Renal cortical epithelial cell (primary cell): ENCODE measurements at places on chromosomes 2 and 18. TPM values are rescaled to one million over a fixed set of nuclear protein-coding genes. Genes with fewer than 3 reads are reported as not detected.
A peak's percentile ranks its signal among the peaks of the same experiment; 100 is the strongest.

The CDH7 gene
- total RNA-seq: not detected in 2 replicates

The DAW1 gene
- total RNA-seq: 1.5 and 14.1 TPM in 2 replicates

The IL18RAP gene
- not detected in 2 replicates for total RNA-seq

The NT5C1B gene
- total RNA-seq: not detected in 2 replicates

DNA sequence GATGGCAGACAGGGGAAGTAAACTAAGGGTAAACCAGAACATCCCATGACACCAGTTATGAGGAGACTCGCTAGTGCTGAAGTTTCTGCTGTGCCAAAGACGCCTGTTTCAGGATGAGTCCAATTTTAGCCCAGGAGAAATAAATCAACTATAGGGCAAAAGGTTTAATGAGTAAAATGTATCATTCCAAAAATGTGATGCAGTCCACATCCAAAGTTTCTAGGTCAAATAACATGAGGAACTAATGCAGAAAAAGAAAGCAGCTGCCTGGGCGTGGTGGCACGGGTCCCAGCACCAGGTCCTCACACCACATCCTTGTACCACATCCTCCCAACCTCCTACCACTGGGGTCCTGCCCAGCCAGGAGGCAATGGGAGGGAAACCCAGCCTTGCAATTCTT is 126.9 kb upstream of the CTAGE1 start:
- DNase-seq: no peak

DNA sequence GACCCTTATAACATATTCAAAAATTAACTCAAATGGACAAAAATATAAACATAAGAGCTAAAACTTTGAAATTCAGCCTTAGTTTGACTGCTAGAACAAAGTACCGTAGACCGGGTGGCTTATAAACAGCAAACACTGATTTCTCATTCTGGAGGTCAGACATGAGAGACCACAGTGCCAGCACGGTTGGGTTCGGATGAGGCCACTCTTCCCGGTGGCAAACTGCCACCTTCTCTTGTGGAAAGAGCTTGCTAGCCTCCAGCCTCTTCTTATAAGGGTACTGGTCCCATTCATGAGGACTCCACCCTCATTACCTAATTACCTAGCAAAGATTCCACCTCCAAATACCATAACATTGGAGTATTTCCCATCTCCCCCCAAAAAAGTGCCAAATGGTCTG is 91.3 kb downstream of the FAM210A start:
- no peak for DNase-seq

GRCh38 chr18:48440924-48441323 is 31.7 kb upstream of the ZBTB7C start:
- DNase-seq: no peak

DNA sequence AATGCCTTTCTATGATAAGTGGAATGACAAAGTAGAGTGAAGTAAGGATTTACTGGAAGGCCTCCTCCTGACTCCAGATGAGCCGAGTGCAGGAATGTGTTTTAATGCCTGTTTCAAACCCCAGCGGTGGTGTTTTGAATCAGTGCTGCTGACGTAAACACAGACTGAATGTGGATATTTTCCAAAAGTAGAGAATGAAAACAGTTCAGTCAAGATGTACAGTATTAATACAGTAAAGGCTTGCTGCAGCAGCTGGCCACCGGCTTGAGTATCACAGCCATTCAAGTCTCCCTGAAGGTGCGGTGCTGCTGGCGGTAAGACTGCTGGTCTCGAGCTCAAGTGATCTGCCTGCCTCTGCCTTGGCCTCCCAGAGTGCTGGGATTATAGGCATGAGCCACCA is 46.7 kb downstream of the ARHGAP28 start:
- DNase-seq: no peak

- no peak for DNase-seq
Observed at GRCh38 chr2:23422089-23423061, 37.4 kb downstream of the KLHL29 start.

DNA sequence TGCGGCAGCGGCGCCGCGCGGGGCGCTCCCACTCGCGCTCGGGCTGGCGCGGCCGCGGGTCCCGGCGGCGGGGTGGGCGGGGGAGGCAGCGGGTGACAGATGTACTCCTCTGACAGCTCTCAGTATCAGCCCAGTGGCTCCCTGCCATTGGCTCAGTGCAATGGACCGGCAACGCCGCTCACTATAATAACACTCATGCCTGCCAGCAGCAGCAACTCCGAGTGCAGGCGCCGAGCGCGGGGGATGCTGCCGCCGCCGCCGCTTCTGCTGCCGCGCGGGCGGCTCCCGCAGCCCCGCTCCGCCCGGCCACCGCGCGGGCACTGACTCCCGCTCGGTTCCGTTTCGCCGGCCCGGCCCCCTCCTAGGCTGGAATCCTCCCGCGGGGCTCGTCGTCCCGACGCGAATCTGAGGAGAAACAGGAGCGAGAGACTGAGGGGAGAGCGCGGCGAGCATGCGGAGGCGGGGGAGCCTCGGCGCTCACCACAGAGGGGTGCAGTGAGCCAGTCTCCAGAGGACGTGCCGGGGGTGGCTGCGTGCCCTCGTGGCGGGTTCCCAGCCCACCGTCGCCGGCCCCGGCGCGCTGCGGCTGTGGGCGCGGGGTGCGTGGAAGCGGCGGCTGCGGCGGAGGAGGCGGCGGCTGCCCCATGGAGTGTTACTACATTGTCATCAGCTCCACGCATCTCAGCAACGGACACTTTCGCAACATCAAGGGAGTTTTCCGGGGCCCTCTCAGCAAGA is at the start of gene ZNF804A:
ZNF804A (plus strand) TSS at position 214 of the 738 bp plus-strand sequence; CDS start at position 645, 431 bp downstream.
- DNase-seq: peak; percentile 19

DNA sequence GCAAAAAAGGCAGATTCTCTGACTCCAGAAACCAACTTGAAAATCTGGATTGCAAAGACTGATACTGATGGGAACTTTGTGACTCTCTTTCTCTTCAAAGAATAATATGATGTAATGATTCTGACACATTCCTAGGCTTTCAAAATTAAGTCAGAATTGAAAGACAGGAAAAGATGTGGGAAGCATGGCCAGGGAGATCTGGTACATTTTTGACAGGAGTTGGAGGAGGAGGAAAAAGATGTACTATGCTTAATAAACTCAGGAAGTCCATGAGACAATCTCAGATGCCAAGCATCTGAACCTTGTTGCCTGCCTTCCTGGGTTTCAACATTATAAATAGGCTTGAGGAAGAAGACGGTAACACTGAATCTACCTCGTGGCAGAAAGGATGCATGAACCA is 34.2 kb downstream of the KLF7 start:
- DNase-seq: no peak

DNA sequence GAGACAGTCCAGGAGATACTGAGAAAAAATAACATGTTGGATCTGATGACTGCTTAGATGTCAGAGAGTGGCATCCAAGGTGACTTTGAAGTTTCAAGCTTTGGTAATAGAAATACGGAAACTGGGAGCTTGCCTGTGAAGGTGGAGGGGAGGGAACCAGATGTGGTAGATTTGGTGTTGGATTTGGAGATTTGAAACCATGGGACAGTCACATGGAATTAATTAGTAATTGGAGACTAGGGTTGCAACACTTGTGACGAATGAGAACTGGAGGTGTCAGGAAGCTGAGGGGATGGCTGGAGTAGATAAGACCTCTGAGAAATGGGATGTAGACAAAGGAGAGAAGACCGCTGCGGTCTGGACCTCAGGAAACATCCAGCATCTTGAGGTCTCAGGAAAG is 46.7 kb downstream of the RPL37A start:
- no peak for DNase-seq

DNA sequence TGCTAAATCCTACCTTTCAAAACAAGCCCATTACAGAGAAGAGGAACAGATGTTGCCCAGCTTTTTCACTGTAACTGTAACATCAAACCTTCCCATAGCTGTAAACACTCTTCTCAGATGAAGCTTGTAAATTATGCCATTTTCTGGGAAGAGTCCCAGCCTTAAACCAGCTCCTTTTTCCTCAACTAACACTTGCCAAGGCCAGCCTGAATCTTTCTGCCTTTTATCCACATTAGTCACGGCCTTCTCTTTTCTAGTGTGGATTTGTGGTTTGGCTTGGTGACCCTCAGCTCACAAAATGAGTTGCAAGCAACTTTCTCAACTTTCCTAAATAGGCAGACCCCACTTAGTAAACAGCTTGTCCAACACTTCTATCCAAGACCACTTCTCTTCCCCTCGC is 90.2 kb downstream of the CABLES1 start:
- peak; percentile 85 for DNase-seq

DNA sequence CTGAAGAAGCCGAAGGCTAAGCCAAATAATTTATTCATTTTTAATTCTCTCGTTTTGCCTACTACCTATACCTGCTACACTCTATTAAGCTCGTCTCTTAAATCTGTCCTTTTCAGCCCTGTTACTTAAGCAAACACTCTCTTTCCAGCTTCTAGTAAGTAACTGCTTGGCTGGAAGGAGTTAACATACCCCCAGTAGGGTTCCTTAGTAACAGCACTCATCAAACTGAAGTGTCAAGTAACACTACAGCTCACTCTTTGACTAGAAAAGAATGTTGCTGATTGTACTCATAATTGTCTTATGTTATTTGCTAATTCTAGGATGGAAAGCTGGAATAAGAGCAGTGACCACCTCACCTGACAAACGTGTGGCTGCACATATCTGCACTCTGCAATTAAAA is 120.0 kb upstream of the SCN7A start:
- peak; percentile 77 for DNase-seq

GRCh38 chr2:23691565-23691964 is 235.4 kb downstream of the ATAD2B start:
- no peak for DNase-seq

- no peak for DNase-seq
Observed at GRCh38 chr18:23220355-23220754, 85.1 kb downstream of the CABLES1 start.

DNA sequence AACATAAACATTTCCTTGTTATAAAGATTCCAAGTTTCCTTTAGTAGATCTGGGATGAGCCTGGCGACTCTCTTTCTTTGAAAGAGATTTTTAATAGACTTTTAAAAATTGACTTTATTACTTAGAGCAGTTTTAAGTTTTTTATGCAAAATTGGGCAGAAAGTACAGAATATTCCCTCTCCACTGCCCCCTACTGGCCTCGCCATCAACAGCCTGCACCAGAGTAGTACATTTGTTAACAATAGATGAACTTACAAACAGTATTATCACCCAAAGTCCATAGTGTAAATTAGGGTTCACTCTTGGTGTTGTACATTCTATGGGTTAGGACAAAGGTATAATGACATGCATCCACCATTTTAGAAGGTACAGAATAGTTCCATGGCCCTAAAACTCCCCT is 3.9 kb downstream of the MAP3K19 start:
- DNase-seq: no peak

DNA sequence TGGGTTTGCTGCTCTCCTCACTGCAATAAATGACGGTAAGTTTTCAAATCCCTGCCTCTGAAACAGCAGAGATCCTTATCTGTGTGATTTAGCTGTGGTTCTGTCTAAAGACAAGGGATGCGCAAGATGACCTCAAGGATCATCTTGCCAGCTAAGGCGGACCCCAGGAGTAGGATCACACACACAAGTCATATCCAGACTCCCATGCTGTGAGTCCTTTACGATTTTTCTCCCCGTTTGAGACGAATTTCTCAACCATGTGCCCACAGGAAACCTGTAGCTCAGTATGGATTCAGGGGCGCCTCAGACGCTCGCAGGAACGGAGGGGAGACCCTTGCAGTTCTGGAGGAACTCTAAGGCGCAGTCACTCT is 11.1 kb upstream of the DCTN1 start:
- DNase-seq: peak; percentile 13

DNA sequence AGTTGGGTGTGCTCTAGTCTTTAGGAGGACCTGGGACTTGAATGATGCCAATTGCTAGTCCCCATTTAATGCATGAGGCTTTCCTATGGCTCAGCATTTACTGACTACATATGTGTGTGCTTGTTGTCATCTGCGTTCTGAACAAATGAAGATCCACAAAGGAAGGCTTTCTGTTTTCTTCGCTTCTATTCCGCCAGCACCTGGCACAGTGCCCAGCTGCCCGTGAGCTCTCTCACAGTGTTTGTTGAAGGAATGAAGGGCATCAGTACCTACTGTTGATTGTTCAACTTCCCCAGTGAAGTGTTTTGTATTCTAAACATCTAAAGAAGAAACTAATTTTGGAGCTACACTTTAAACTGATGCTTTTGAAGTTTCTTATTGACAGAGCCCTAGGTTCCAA is 122.4 kb upstream of the LINC00305 start:
- no peak for DNase-seq

GRCh38 chr18:37675699-37676098 is 110.1 kb upstream of the CELF4 start:
- DNase-seq: no peak

DNA sequence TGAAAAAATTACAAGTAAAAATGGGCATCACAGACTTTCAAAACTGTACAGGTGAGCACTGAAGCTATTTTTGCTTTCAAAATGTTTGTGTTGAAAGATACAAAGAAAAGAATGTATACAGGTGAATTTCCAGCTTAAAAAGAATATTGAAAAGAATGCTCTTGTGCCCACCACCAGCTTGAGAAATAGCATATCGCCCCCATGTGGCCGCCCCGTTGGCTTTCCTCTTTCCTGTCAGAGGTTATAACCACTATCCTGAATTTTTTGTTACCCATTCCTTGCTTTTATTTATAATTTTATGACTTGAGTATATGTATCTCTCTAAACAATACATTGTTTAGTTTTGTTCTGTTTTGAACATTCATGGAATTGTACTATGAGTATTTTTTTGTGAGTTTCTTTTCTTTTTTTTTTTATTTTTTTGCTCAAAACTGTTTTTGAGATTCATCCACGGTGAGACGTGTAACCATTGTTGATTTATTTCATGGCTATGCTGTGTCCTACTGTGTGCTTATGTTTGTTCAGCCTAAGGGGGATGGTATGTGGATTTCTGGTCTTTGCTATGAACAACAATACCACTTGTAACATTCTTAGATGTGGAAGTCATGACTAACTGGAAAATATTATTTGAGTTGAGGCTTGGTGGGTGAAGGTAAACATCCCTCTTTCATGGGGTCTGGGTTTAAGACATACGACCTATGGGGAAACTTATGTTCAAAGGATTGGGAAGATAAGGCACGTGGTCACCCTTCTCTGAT is 11.6 kb downstream of the TRPM8 start:
- DNase-seq: peak; percentile 8

DNA sequence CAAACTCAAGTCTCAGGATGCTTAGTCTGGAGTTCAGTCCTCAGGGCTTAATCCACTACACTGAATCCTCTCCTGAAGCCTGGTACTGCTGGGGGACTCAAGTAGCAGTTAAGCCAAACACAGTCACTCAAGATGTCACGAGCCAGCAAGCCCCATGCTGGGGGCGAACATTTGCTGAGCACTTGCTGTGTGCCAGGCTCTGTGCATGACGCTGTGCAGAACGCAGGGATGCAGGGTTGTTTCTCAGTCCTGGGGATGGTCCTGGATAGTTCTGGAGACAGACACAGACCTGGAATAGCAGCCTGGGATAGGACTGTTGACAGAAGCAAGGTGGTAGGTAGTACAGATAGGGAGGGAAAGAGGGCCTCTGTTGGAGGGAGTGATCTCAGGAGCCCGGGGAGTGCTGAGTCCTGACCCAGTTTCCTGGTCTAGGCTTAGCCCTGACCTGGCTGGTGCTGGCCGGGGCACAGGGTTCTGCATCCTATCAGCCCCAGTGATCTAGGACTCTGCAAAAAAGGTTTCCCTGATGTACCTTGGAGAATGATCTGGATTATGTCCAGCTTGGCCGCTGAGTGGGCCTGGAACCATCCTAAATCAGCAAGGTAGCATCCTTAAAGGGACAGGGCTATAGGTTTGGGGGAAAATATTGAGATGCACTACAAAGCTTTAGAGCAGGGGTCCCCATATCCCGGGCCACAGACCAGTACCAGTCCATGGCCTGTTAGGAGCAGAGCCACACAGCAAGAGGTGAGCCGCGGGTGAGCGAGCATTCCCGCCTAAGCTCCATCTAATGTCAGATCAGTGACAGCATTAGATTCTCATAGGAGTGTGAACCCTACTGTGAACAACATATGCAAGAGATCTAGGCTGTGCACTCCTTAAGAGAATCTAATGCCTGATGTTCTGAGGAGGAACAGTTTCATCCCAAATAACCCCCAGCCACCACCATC is 54.7 kb upstream of the OTOF start:
- DNase-seq: no peak
